NCI-H1417 treated with DMSO at 0.1 percent for 48 hours (cell line): ENCODE measurements at places on chromosomes 4 and X.

DNA sequence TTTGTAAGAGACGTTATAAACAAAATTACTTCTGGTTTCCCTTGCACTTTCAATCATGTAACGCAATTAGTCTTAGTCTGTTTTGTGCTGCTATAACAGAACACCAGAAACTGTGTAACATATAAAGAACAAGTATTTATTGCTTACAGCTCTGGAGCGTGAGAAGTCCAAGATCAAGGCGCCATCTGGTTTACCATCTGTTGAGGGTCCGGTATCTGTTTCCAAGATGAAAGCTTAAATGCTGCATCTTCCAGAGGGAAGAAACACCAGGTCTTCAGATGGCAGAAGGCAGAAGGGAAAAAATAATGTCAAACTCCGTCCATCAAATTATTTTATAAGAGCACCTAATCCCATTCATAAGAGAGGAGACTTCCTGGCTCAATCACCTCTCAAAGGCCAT is 474.1 kb downstream of the PDGFC start:
- DNase-seq = no peak

GRCh38 chr4:58749206-58749605 is 1639.0 kb upstream of the IGFBP7 start:
- DNase-seq = no peak

GRCh38 chr4:55973650-55974049 is 24.9 kb downstream of the CEP135 start:
- no peak for DNase-seq

GRCh38 chrX:45138525-45138924 is 62.2 kb downstream of the DIPK2B start:
- DNase-seq = no peak

- DNase-seq = no peak
Observed at GRCh38 chr4:184932343-184932742, 85.9 kb upstream of the HELT start.

- no peak for DNase-seq
Observed at GRCh38 chrX:9153300-9153699, 119.4 kb upstream of the FAM9B start.

DNA sequence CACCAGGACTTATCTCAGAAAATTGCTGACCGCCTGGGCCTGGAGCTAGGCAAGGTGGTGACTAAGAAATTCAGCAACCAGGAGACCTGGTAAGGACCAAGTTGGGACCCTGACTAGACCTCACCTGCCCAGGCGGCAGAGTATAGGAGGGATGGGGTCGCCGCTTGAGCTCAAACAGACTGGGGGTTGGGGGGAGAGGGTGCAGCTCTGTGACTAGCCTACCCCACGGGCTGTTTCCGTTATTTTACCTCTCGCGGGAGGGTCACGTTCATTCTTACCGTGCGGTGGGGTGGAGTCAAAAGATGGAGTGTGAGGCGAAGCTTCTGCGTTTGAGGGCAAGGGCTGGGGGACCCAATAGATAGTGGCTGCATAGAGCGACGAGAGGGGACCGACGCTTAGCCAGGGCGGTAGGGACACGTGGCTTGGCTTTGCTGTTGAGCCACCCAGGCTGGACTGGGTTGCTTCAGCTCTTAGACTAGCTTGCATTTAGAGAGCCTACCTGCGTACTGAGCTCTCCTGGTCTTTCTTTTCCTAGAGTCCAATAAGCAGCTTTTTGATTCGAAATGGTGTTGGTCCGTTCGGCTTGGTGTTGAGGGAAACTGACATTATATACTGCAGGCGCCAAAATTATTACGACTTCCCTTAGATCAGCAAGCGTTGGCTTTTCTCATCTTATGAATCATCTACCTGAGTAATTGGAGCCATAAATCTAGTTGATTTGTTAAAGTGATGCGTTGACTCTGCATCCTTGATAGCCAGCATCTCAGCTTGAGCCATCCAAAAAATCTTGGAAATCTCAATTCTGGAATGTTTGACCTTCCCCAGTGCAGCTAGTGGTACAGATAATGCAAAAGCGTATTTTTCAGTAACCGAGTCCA is 591 bp downstream of the PRPS1 start:
- DNase-seq = no peak

DNA sequence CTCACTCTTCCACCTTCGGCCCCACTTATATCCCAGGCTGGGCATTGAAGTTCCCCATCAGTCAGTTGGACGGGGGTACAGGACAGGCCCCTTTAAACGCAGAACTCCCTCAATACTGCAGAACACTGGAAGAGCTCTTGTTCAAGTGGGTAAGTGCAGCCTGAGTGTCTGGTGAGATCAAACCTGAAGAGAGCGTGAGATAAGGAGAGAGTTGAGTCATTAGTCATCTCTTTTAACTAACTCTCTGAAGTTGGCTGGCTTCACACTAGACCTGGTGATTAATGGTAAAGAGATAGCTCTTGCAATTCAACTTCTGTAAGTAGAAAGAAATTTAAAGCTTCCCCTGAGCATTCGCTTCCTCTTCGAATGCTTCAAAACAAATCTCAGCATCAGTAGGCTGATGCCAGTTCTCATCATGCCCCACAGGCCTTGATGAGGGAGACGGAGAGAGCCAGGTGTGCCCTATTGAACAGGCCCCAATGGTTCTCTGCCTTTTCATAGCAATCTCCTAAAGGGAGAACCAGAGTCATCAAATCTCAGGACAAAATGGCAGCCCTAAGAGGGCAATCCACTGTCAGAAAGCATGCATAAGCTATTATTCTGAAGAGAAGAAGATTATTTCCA is 41.0 kb upstream of the JADE1 start:
- DNase-seq = no peak

DNA sequence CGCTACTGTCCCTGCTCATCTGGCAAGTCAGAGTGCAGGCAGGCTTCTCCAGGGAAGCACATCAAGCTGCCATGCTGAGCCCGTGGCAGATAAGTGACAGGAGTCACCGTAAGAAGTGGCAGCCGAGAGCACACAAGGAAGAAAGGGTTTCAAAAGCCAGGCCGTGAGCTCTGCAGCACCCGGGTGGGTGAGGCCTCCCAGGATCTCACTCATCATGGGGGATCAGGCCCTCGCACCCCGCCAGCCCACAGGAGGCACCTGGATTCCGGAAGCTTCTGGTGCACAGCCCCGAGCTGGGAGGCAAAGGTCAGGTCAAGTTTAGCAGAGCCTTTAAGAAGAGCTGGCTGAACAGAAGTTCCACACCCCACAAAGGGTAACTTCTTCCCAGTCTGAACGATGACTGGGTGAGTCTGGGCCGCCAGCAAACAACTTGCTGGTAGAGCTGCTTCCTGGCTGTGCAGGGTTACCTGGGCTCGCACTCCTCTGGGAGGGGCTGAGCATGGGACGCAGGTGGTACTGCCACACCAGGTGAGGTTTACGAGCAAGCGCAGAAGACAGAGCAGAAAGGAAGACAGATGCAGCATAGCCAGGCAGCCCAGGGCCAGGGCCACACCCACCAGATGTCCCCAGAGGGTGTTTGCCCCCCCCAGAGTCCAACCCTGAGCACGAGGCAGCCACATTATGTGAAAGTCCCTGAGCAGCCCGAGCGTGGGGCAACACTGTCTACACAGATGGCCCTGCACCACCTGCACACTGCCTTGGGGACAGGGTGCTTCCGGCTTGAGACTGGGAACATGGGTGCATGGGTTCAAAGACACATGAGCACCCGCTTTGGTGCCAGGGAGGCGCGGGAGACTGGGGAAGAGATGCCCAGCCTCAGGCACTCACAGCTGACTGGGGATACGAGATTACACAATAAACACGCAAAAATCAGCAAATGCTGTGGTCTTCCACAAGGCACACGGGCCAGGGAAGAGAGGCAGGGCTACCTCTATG is 7.7 kb downstream of the CCNQ start:
- no peak for DNase-seq

DNA sequence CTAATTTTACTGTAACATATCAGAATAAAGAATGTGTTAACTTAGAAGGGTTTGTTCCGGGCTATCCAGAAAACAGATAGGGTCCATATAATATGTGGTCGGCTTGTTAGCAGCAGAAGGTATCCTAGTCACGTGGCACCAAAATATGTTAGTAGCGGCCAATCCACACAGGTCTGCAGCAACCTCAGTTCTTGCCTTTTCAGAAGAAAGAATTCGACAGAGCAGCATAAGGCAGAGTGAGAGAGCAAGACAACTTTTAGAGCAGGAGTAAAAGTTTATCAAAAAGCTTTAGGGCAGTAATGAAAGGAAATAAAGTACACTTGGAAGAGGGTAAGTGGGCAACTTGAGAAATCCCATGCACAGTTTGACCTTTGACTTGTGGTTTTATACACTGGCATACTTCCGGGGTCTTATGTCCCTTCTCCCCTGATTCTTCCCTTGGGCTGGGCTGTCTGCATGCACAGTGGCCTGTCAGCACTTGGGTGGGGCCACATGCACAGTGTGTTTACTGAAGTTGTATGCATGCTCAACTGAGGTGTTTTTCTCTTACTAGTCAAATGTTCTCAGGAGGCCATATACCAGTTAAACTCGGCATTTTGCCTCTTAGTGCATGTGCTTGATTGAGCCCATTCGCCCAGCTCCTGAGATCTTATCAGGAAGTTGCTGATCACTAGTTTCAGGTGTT is 37.0 kb upstream of the ABCG2 start:
- no peak for DNase-seq

DNA sequence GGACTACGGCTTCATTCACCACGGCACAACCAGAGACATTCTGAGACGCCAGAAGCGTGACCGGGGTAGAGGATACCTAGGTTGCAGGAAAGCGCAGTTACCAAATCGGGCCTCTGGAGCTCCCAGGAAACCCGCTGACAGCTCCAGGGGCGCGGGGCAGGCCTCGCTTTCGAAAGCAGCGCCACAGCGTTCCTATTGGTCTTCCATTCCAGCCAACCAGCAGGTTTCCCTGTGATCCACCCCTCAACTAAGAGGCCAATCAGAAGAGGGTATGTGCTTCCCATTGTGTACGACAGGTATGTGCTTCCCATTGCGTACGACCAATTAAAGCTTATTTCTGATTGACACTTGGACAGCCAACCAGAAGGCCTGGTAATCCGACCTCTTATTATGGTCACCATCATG is 14.9 kb downstream of the SNX12 start:
- DNase-seq = no peak

GRCh38 chr4:108166441-108167315 is 2.1 kb downstream of the LEF1 start:
- peak; percentile 30 for DNase-seq

DNA sequence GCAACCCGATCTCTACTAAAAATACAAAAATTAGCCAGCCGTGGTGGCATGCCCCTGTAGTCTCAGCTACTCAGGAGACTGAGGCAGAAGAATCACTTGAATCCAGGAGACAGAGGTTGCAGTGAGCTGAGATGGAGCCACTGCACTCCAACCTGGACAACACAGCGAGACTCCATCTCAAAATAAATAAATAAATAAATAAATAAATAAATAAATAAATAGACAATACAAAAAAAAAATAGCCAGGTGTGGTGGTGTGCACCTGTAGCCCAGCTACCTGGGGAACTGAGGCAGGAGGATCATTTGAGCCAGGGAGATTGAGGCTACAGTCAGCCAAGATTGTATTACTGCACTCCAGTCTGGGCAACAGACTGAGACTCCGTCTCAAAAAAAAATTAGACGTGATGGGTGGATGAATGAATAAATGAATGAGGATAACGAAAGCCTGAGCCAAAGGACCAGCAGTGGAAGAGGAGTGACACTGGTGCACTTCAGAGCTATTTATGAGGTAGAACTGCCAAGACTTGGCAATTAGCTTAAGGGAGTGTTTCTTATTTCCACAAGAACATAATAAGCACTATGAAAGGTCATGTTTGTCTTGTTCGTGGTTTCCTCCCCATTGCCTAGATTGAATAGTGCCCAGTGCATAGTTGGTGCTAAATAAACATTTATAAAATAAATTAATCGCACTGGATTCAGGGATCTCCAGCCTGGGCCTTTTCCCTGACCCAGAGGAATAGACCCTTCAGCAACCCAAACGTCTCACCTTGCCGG is 232.2 kb downstream of the IDS start:
- no peak for DNase-seq

GRCh38 chr4:8205749-8206611 is 6.9 kb downstream of the SH3TC1 start:
- DNase-seq = peak; percentile 40

DNA sequence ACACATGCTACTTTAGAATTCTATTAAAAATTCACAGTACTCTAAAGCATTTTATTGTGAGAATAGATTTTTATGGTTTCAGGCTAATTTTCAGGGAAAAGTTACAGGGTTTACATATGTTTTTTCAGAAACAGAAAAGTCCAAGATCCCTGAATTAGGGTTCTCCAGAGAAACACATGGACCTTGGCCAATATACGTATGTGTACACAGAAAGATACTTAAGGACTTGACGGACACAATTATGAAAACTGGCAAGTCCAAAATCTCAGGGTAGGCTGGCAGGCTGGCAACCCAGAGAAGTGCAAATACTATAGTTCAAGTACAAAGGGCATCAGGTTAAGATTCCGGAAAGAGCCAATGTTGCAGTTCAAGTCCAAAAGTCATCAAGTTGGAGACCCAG is 1897.8 kb upstream of the PCDH10 start:
- no peak for DNase-seq

DNA sequence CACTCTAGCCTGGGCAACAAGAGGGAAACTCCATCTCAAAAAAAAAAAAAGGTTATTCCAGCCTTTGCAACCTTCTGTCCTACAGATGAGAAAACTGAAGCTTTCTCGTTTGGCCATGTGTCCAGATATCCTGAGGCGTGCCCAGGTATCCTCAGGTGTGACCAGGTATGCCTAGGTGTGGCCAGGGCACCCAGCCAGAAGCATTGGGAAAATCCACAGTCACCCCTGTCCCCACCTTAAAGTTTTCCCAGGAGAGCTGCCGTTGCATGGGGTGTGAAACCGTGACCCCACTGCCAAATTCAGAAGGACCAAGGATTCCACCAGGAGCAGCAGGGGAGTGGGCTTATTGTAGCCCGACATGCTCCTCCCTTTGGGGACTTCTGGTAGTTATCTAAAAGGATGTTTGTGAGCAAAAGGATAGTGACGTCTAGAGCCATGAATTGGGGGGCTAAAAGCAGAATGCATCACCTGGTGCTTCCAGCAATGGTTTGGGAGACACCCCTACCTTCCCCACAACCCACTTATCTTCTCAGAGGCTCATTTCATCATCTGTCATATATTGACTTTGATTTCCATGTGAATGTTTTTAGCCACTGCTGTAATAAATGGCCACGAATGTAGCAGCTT is 4.0 kb upstream of the DHRSX start:
- no peak for DNase-seq

GRCh38 chrX:128051526-128051925 is 677 bp downstream of the ACTRT1 start:
- no peak for DNase-seq

DNA sequence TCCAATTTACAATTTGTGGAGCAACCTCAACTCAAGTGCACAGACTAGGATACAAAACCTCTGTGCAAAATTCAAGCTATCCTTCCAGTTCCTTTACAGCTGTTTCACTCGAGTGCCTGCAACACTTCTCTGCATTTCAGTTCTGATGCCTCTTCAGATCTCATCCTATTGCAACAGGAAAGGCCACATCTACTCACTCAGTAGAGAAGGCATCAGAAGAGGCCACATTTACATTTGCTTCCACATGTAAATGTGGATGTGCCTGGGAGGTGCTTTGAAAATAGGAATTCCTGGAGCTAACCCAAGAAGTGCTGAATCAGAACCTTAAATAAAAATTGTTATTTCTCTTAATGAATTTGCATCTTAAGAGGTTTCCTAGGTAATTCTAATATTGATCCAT is 45.8 kb upstream of the SERTM2 start:
- DNase-seq = no peak

- no peak for DNase-seq
Observed at GRCh38 chrX:27575565-27575964, 14.6 kb upstream of the DCAF8L2 start.

GRCh38 chr4:145302725-145303124 is 122.3 kb upstream of the OTUD4 start:
- DNase-seq = no peak

- no peak for DNase-seq
Observed at GRCh38 chrX:153736871-153737441, 12.3 kb downstream of the ABCD1 start.
